ENCODE measurements at places on chromosomes 7 and 10. TPM values are rescaled to one million over a fixed set of nuclear protein-coding genes. Genes with fewer than 3 reads are reported as not detected.
A peak's percentile ranks its signal among the peaks of the same experiment; 100 is the strongest.

NOS3 gene
- 10.8 TPM for total RNA-seq

HOXA3 gene
- not detected for total RNA-seq

DNA sequence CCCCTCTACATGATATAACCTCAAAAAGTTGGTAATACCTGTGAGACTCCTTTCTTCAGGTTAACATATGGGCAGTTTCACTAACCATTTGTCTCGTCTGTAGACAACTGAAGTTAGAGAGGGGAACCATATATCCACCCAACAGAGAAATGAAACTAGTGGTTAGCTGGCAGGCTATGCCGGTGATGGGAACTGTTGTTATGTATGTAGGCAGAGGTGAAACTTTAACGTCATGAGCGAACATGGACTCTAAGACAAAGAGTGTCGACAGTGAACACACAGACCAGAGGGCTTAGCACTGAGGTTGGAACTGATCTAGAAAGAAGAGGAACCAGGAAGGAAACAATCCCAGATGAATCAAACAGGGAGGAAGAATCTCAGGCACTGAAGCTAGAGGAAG, 112.4 kb downstream of the ELMO1 start:
- DNase-seq = peak; percentile 65

- no peak for DNase-seq
These were observed 61.4 kb downstream of the BBS9 start for GRCh38 chr7:33190688-33191304.

- DNase-seq = no peak
These were observed 60.7 kb downstream of the CD36 start for GRCh38 chr7:80699045-80699638.

DNA sequence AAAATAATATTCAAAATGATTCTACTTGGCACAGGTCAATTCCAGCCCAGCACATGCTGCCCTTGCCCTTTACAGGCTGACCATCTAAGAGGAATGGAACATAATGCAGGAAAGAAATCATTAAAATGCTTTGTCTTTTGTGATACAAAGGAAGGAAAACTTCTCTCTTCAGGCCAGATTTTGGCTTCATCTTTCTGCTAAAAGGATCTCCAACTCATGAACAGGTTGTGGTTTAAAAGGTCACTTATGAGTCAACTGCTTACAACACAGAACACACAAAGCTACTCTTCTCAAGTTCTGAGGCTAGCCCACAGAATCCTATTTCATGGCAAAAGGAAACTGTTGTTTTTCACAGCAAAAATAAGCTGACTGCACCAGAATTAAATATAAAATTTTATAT, 197.1 kb downstream of the DOCK4 start:
- no peak for DNase-seq

DNA sequence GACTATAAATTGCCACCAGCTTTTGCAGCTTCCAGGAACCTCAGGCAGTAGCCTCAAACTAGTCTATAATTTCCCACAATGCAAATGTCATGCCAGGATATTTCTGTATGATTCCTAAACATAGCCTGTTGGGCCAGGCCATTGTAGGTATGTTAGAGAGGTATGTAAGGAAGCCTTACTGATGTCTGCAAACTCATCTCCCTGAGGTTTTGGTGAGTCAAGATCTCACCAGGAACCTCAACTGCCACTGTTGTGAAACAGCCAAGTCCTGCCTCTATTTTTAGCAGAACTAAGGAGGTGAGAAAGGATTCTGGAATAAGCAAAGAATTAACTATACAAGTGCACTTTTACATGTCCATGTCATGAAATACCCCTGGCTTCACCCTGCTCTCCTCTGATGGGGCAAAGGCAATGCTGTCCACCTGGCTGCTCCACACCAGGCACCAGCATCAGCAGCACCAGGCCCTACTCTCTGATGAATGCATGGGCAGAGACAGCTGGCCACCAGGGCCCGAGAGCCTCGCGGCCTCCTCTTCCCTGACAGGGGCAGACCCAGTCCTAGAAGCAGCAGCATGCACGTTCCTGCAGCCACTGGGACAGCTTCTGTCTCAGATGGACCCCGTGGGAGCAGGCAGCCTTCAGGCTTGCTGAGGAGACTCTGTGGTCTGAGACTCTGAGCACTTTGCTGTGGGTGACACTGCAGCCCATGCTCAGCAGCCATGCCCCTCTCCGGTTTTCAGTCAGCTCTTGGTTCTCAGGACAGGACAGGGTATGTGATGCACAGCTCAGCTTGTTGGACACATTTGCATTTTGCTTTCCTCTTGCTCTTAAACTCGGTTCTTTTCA, 147.3 kb downstream of the ZMYND11 start:
- DNase-seq = peak; percentile 57

DNA sequence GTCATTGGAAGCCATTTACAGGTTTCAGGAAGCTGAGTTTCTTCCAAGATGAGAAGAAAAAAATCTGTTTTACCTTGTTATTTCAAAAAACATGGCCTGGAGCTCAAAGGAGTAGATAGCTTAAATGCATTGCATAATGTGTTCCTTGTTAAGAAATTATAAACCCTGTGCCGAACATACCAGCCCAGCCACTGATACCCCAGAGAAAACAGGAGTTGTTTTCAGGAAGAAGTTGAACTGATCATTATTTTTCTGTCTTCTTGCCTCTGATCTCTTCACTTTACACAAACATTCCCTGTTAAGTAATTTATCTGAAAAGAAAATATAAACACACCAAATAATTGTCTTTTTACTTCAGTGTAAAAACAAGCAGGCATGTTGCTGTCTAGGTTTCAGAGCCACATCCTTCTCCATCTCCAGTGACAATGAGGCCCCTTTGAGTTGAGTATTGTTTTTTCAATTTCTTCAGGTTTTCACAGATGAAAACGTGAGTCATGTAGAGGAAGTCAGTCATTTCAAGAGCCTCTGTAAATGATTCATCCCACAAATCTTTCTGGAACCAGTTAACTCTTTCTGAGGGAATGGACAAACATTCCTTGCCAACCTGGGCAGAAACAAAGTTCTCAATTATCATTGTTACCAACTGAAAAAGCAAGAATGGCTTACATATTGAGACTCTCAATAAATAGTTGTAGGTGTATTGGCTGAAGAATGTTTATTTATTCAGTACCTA, 244.2 kb downstream of the IPMK start:
- no peak for DNase-seq

Measured in activated CD8-positive, alpha-beta memory T cell treated with anti-CD3 and anti-CD28 coated beads, Interleukin-2, amount 10 ng/mL, durations not matched to agents 7 days and 5 days (primary cell).